Right renal cortex interstitium (tissue), 3 donors: ENCODE measurements at places on chromosomes 7 and 10.

DNA sequence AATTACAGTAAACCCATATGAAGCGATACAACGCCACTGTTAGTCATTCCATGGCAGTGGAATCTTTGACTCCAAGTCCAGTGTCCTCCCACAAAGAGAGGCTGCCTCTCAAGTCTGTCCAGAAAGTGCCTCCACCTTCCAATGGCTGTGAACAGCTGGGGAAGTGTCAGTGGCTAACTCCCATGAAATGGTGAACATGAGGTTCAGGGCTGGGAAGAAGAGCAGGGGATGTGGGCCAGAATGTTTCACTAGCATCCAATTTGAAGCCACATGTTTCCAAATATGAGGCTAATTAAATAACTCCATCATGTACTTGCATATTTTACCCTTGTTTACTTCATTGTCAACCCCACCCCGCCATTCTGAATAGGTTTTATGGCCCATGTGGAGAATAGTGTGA lies 53.1 kb upstream of the CHST15 start:
- DNase-seq: no peak

GRCh38 chr10:81116201-81116600 lies 578.5 kb downstream of the SH2D4B start:
- DNase-seq: no peak

GRCh38 chr7:101017064-101017777 lies 2.7 kb upstream of the MUC17 start:
- DNase-seq: no peak

- no peak for DNase-seq
Measured at GRCh38 chr7:22574754-22575520, 74.9 kb upstream of the STEAP1B start.

GRCh38 chr10:131816941-131817700 lies 83.7 kb upstream of the PPP2R2D start:
- no peak for DNase-seq

DNA sequence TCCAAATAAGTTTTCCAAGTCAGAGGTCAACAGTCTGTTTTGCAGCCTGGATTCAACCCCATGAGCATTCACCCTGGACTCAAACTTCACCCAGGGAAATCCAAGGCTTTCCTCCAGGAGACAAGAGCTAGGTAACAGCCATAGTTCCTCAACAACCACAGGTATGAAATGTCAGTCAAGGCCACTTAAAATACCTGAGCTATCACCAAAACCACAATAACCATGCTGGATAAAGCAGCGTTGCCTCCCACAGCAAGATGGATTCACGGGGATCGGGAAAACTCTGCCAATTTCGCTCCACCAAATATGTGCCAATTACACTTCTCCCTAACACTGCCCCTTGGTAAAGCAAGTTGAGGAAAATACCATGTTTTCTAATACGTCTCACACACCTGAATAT lies 444.1 kb upstream of the KLF6 start:
- no peak for DNase-seq

DNA sequence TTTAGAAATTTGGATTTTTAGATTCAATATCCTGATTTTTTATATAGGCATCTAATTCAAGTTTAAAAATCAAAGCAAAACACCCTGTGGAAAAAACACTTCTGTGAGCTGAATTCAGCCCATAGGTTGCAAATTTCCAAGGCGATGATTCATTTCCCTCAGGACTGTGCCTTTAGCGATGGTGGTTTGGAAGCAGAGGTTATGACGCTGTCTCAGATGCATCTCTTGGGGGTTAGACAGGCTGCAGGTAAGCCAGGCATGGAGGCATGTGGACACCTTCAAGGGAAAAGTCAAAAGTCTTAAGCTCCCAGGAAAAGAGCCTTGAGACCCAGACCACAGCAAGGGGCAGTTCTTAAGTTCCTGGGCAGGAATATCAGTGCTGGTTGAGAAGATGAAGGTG lies 9.5 kb upstream of the FRA10AC1 start:
- no peak for DNase-seq

DNA sequence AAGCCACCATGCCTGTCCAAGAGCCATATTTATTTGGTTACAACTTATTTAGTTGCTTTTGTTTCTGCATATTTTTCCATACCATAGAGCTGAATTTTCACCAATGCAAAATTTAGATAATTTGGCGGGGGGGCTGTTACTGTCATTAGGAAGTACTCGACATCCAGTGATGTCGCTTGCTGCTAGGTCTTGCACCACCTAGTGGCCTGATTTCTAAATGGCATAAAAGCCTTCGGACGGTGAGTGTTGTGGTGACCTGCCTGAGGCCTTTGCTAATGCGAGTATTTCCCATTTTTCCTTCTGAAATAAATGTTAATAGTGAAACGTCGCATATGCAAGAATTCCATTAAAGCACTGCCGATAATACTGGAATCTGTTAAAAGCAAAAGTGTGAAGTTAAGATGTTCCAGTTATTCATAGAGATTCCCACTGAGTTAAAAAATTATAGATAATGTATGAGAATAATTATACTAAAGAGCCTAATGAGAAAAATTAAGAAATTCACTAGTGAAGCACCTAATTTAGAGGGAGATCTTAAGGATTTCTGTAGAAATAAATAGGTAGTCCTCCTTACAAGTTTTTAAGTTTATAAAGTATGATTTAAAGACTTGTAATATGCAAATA lies 86.1 kb upstream of the DNAJB6 start:
- no peak for DNase-seq

DNA sequence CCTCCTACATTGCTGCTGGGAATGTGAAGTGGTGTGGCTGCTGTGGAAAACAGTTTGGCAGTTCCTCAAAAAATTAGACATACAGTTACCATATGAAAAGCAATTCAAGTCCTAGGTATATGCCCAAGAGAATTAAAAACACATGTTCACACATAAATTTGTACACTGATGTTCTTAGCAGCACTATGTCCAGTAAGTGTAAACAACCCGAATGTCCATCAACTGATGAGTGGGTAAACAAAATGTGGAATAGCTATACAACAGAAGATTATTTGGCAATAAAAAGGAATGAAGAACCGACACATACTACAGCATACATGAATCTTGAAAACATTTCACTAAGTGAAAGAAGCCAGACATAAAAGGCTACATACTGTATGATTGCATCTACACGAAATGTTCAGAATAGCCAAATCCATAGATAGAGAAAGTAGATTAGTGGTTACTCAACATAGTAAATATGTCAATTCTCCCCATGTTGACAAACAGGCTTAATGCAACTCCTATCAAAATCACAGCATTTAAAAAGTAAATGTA lies 17.2 kb downstream of the CEP41 start:
- DNase-seq: no peak
